ENCODE measurements at places on chromosomes 2 and 18. TPM values are rescaled to one million over a fixed set of nuclear protein-coding genes. Genes with fewer than 3 reads are reported as not detected.
A peak's percentile ranks its signal among the peaks of the same experiment; 100 is the strongest.

- DNase-seq, result no peak
These were observed 70.0 kb upstream of the NPAS2 start for GRCh38 chr2:100749771-100750542.

DNA sequence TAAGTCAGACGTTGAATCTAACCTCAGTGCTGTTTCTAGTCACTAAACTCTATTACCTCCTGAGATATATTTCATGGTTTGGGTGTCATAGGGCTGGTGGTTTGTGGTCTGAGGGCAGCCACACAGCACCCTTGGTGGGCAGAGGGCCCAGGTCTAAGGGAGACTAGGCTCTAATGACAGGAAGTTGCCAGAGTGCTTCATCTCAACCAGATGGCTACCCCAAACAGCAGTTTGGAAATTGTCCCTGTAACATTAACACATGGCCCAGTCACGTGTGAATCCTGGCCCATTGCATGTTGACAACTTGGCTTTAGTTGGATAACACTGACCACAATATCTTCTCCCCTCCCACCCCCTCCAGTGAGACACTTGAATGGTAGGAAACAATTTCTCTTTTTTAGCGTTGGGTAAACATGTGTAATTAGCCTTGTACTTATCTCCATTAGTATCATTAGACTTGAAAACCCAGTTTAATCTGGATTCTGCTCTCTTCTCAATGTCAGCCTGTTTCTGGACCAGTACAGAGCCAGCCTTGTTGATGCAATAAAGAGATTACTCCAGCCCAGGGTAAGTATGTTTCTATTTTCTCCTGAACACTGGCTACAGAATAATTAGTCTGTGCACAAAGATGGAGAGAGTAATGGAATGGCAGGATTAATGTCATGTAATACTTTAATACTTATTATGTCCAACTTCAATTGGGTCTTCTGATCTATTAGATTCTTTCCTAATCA, 187.8 kb upstream of the SIX3 start:
- DNase-seq, result no peak

- no peak for DNase-seq
These were observed 25.6 kb upstream of the ZC3H15 start for GRCh38 chr2:186460465-186460864.

GRCh38 chr2:69300650-69301049, 86.4 kb downstream of the GFPT1 start:
- DNase-seq, result no peak

- no peak for DNase-seq
These were observed 1441.9 kb upstream of the ZEB2 start for GRCh38 chr2:145961846-145962245.

DNA sequence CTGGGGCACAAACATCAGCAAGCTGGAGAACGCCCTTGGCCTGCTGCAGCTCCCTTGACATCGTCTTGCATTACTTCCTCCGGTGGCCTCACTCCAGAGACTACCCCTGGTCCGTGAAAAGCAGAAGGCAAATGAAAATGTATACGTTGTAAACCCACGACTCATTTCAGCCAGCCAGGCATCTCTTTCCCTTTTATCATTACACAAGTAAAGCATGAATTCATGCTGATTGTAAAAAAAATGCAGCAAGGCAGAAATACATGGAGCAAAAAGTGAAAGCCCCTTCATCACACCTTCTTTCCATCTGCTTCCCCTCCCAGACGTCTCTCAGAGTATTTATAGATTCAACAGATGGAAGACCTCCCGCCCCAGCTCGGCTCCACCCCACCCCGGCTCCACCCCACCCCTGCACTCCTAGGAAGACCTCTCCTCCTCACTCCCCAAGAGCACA, 41.6 kb upstream of the RALBP1 start:
- no peak for DNase-seq

Gene TSPYL6
- 8.8 TPM for total RNA-seq

Gene POTEC
- not detected for total RNA-seq

GRCh38 chr2:169976335-169976851, 149.1 kb downstream of the UBR3 start:
- no peak for DNase-seq

DNA sequence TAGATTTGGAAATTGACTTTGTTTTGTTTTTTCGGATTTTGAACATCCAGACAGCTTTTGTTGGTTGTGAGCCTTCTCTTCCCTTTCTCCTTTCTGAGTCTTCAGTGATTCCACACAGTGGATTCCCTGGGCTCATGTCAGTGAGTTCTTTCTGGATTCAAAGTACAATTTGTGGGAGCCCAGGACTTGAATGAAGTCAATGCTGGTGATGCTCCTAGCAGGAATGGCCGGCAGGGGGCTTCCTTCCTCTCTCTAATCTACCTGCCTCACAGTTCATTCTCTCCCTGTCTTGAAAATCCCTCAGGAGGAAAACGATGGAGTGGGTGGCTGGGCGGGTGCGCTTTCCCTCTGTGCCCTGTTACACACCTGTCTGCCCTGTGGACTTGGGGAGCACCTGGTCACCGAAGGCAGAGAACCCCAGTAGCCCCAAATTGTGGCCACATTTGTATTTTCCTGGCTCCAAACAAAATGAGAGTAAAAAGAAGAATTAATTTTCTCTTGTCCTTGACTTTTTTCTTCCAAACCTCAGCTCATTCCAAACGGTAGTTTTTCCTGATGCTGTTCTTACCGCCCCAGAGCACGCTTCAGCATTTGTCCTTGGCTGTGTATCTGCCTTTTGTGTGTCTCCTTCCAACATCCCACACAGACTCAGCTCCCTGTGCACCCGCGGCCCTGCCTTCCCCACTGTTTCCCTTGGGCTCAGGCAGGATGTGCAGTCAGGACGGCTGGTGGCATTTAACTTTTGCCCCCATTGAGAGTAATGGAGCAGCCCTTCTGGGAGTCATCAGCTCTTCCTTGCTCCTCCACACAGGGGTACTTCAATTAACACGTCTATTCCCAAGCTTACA, 86.6 kb downstream of the MARCO start:
- peak; percentile 48 for DNase-seq

GRCh38 chr2:64213532-64214275, 69.5 kb upstream of the PELI1 start:
- DNase-seq, result peak; percentile 29

Gene NTSR2
- not detected for total RNA-seq

DNA sequence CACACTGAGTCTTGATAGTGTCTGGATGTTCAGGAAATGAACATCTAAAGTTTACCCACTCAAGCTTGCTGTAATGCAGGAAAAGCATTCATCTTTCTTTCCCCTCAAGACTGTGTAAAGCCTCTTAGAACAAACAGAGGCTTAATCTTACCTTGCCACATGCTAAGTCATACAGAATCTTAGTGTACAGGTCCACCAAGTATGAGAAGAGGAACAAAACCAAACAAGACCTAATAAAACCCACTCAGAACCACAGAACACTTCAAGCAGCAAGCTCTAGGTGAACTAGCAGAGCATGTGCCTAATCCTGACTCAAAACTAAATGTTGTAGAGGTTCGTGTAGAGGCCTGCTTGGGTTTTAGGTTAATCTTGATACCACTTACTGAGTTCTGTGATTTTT, 97.6 kb downstream of the SPTBN1 start:
- DNase-seq, result no peak

Measured in K562 (cell line).